ENCODE measurements at places on chromosomes 4 and X.
A peak's percentile ranks its signal among the peaks of the same experiment; 100 is the strongest.

DNA sequence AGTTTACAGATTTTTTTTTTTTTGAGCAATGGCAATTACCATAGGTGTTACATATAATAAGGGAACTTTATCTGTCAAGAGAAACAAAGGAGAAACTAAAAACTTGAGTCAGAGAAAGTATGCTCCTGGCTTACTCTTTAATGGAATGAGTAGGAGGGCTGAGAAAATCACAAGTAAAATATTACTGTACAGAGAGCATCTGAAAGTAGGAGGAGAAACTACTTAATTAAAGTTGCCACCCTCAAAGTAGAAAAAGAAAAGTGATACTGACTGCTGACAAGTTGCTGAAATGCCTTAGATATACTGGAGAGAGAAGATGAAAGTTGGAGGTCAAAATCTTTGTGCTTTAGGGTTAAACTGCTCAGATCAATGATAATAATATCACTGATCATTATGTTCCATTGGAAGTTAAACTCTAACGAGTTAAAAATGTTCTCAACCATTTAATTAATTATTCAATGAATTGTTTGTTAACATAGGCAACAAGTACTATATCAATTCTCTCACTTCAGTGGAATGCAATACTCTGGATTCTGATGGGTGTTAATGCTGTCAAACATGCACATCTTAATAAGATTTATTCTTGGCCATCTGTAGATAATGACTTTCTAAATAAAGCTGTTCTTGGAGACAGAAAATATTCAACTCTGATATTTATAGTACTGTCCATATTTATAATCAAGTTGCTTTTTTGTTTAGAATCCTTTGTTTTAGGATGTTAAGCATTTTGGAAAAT, 61.2 kb upstream of the CAMK2D start:
- DNase-seq, result no peak

- DNase-seq, result no peak
These were observed 127.5 kb upstream of the AFF2 start for GRCh38 chrX:148372925-148373324.

GRCh38 chr4:184416913-184417734, 57.2 kb downstream of the IRF2 start:
- DNase-seq, result peak; percentile 49

GRCh38 chr4:6562931-6563901, 11.8 kb upstream of the MAN2B2 start:
- DNase-seq, result peak; percentile 73

GRCh38 chr4:164683040-164683439, 70.9 kb upstream of the SMIM31 start:
- DNase-seq, result no peak

- no peak for DNase-seq
These were observed 266.8 kb upstream of the TET2 start for GRCh38 chr4:104879854-104880253.

GRCh38 chr4:73751166-73751565, 10.8 kb downstream of the CXCL8 start:
- DNase-seq, result no peak

- no peak for DNase-seq
These were observed 24.5 kb downstream of the SLC25A43 start for GRCh38 chrX:119423631-119424030.

DNA sequence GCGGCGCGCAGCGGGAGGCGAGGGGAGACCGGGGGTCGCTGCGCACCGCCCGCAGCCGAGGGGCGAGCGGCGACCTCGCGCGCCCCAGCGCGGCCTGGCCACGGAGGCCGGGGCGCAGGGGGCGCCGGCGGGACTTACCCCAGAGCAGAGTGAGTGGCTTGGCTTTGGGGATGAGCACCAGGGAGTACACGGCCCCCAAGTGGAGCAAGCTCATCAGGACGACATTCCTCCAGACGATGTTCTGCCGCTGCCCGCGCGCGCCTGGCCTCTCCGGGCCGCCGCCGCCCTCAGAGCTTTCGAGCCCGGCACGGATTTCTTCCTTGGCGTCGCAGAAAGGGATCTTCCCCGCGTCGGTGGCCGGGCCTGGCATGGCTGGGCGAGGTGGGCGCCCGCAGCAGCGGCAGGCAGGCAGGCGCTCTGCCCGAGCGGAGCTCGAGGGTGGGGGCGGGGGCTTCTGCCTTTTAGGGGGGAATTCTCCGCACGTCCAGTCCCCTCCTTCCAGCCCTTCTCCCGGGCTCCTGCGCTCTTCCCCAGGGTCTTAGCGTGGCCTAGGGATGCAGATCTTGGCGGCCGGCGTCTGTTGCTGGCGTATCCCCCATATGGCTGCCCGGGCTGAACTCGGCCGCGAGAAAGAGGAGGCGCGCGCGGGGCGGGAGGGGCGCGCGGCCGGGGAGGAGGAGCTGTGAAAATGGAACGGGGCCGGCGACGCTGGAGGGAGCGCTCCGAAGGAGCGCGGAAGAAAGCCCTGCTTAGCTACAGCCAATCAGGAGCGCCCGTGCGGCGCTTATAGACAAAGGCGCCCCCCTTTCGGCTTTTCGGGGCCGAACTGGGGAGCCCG, at the start of gene SCD5:
Gene SCD5, minus strand, starts transcription at position 629 of the 838 bp plus-strand sequence. Its CDS starts 259 bp downstream, at position 370.
- DNase-seq, result peak; percentile 96

DNA sequence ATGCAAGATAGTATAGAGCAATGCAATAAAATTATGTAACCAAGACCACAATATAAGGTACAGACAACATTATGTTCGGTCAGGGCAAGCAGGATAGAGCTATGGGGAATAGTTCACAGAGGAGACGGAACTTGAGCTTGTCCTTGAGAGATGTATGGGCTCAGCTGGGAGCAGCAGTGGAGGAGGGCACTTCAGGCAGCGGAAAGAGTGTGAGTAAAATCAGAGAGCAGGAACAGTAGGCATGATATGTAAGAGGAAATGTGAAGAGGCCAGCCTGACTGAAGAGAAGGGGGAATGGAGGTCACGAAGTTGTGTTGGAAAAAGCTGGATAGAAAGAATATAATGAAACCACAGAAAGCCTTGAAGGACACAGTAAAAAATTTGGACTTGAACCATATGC, 217.2 kb upstream of the NOCT start:
- DNase-seq, result no peak

DNA sequence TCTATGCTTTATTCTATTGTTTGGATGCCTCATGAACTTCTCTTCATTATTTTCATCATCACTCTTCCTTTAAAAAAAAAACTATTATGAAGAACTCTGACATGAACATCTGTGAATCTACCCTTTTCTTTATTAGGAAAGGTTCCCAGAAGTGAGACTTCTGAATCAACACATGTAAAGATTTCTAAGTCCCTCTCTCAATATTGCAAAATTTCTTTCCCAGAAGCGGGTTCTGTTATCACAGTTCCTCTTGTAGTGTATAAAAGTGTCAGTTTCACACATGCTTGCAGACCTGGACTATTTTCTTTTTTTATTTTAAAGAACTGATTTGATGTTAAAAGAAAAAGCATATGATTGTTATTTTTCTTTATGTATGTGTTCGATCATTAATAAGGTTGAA, 330.8 kb upstream of the KLF3 start:
- DNase-seq, result no peak

- DNase-seq, result peak; percentile 94
These were observed 17.6 kb upstream of the CC2D2A start for GRCh38 chr4:15451866-15452765.

- DNase-seq, result no peak
These were observed 127.3 kb downstream of the NDST4 start for GRCh38 chr4:114986133-114986532.

GRCh38 chr4:42995343-42995944, 102.9 kb downstream of the GRXCR1 start:
- peak; percentile 59 for DNase-seq

GRCh38 chr4:176188654-176189053, 6.7 kb downstream of the SPATA4 start:
- DNase-seq, result peak; percentile 24

DNA sequence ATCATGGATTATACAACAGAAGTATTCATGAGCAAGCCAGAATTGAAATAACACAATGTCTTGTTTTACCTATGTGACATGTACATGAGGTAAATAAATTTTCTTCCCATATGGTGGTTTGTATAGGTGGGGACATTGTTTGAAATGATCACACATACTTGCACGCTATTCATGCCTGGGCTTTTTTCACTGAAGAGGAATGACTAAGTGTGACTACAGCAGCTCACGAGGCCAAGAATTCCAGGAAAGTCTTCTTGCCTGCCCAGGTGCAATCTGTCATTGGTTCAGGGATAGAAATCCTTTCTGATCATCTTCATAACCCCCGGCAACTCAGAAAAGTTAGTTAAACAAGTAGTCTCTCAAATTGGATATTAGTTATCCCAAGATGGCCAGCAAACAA, 36.3 kb upstream of the AREG start:
- peak; percentile 70 for DNase-seq

DNA sequence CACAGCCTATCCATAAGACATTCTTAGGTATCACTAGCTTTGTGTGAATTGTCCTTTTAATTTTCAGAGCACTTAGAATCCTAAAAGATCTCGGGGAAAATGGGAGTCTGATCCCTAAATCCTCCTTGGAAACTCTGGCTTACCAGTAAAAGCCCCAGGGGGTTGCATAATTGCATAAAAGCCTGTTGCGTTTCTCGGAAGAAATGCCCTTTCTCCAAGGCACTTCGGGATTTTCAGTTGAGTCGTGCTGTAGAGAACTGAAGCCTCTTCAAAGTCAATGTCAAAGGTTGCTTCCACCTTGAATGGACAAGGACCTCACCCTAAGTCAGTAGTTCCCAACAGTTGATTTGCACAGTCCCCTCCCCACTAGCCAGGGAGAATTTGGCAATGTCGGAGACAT, 20.8 kb downstream of the FAM184B start:
- no peak for DNase-seq

DNA sequence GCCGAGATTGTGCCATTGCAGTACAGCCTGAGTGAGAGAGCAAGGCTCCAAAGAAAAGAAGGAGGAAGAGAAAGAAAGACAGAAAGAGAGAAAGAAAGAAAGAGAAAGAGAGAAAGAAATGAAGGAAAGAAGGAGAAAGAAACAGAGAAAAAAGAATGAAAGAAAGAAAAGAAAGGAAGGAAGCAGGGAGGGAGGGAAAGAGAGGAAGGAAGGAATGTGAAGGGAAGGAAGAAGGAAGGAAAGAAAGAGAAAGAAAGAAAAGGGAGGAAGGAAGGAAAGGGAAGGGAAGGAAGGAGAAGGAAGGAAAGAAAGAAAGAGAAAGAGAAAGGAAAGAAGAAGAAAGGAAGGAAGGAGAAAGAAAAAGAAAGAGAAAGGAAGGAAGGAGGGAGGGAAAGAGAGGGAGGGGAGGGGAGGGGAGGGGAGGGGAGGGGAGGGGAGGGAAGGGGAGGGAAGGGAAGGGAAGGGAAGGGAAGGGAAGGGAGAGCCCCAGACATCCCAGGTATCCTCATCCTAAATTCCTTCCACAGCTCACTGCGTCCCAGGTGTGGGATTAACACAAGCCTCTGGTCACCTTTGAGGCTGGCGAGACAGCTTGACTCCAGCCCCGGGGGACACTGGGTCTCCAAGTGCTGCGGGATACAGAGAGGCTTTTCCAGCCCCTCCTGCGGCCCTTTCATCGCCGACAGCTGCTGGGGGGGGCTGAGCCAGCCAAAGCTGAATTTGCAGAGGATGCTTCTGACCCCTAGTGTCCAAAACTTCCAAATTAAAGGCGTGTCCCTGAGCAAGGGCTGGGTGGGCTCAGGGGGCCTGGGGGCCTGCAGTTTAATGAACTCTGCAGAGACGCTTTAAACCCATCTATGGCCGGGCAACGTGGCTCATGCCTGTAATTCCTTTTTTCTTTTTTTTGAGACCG, 24.2 kb upstream of the CSF2RA start:
- DNase-seq, result no peak

- peak; percentile 49 for DNase-seq
These were observed 141.9 kb downstream of the SLIT2 start for GRCh38 chr4:20393486-20394100.

- no peak for DNase-seq
These were observed 121.7 kb downstream of the RBM47 start for GRCh38 chr4:40507977-40508376.

DNA sequence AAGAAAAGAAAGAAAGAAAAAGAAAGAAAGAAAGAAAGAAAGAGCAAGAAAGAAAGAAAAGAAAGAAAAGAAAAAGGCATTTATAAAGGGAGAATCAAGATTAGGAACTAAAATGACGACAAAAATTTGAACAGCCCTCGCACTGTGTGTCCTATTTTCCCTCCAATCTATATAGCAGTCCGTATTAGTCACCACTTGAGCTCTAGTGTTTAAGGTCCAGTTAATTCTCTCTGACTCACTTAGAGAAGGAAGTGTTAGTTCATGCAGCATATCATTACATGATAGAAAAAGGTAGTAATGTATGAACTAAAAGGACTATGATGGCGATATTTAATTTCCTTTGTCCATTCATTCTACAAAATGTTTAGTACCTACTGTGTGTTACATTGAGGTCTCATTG, 122.7 kb downstream of the CBLL2 start:
- peak; percentile 60 for DNase-seq

DNA sequence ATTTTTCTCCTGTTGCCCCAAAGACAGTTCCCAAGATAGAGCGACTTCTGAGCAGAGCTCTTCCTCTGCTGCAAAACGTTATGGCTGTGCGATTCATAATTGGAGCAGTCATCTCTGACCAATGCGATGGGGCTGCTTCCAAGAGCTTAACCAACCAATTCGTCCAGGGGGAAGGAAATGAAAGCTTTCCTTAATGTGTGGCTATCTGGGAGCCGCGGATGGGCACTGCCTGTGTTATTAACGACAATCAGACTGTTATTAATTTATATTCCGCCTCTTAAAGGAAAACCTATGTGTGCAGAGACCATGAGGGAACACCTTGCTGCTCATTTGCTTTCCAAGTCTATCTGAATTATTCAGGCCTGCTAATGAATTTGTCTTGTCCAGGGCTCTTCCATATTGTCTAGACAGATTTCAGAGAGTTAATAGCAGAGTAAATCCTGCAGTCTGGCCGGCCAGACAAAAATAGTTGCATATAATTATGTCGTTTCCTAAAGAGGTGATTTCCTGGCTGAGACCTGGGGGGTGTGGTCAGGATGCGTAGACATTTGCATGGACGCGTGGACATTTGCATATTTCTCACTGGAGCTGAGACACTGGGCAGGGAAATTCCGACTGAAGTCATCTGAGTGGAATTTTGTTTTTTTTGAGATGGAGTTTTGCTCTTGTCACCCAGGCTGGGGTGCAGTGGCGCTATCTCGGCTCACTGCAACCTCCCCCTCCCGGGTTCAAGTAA, 135.4 kb downstream of the HMX1 start:
- DNase-seq, result no peak
